ENCODE measurements at places on chromosomes 5 and 9.
A peak's percentile ranks its signal among the peaks of the same experiment; 100 is the strongest.

GRCh38 chr5:152456815-152457443 lies 51.9 kb upstream of the NMUR2 start:
- no peak for DNase-seq

GRCh38 chr9:122379340-122379739 lies 8.5 kb downstream of the PTGS1 start:
- no peak for DNase-seq

GRCh38 chr5:91707521-91707841 lies 324.4 kb upstream of the ARRDC3 start:
- no peak for DNase-seq

GRCh38 chr5:151413800-151414199 lies 33.6 kb upstream of the SLC36A1 start:
- DNase-seq = no peak

DNA sequence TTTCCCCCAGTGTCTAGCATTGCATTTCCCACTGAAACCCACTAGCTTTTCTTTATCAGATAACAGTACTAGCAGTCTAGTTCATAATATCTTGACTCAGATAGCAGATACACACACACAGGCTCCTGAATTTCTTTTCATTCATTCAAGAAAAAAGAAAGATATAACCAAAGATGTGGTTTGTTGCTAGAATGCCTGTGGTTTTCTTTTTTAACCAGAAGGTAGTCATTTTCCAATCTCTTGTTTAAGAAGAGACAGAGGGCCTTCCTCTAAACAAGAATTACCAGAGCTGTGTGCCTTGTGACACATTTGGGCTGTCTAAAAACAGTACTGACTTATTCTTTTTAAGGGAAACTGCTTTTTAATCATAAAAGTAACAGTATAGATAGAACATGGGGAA lies 167.3 kb downstream of the PJA2 start:
- DNase-seq = no peak

GRCh38 chr5:134026521-134027287 lies 21.9 kb upstream of the VDAC1 start:
- DNase-seq = peak; percentile 69

GRCh38 chr5:107487056-107487542 lies 183.6 kb downstream of the EFNA5 start:
- DNase-seq = peak; percentile 79

- DNase-seq = no peak
Measured at GRCh38 chr5:52523701-52524100, 264.0 kb upstream of the ITGA1 start.

- DNase-seq = no peak
Measured at GRCh38 chr5:135750506-135750905, 84.0 kb upstream of the SLC25A48 start.

DNA sequence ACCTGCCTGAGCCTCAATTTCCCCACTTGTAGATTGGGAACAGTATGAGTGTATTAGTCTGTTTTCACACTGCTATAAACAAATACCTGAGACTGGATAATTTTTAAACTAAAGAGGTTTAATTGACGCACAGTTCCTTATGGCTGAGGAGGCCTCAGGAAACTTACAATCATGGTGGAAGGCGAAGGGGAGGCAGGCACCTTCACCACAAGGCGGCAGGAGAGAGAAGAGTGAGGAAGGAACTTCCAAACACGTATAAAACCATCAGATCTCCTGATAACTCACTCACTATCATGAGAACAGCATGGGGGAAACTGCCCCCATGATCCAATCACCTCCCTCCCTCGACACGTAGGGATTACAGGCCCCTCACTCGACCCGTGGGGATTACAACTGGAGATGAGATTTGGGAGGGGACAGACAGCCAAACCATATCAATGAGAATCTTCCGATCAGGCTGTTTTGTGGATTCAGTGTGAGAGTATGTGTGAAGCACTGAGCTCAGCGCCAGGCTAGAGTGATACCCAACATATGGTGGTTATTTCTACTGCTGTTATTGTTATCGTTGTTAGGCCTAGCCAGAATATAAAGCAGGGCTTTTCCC lies 14.6 kb upstream of the LMX1B start:
- no peak for DNase-seq

DNA sequence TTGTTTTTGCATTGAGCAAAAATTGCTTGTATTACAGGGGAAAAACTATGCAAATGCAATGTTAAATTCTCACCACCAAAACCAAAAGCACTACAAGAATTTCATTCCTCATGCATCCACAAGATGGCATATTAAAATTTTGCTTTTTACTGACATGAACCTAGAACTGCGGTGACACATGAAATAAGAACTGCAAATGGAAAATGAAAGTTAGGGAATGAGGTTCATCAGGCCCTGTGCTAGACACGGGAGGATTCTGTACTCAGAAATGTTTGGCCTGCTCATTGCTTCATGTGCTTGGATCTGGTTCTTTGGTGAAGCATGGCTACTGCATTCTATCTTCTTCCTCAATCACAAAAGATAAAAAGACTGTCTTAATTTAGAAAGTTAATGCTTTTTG lies 9.1 kb upstream of the RFK start:
- DNase-seq = peak; percentile 92

GRCh38 chr9:137534256-137535119 lies 15.7 kb downstream of the PNPLA7 start:
- peak; percentile 75 for DNase-seq

GRCh38 chr5:59275510-59276324 lies 617.8 kb downstream of the PDE4D start:
- DNase-seq = peak; percentile 57

- DNase-seq = no peak
Measured at GRCh38 chr5:24325306-24325832, 319.4 kb downstream of the CDH10 start.

DNA sequence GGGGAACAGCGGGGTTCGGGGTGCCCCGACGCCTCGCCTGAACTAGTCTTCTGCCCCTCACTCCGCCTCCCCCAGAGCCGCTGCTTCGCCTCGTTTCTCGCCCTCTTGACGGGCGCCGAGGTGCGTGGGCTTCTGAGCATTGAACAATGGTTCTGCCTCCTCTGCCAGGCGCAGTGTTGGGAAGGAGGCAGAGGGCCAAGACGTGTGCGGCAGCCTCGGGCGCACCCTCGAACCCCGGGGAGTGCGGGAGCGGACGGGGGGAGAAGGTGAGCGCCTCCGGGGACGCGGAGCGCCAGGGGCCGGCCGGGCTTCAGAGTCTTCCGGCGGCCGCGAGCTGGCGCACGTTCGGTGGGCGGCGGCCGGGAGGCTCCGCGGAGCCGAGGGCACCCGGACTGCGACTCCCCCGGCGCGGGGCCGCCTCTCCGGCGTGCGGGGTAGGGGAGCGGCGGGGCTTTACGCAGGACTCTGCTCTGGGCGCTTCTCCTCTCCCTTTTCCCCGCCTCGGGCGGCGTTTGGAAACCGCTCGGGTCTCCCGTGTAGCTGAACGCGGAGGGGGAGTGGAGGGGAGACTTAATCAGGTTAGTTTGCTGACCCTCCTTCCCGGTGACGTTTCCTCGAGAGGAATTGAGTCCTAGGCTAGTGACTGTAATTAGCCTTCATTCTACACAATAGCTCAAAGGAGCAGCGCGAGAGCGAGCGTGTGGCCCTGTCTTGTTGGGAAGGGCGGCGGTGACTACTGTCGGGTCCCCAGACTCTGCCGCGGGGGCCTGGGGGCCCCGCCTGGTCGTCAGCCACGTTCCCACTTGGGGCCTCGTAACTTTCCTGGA lies 1.1 kb downstream of the VLDLR start:
- DNase-seq = peak; percentile 22

- DNase-seq = no peak
Measured at GRCh38 chr5:160159991-160160792, 40.9 kb upstream of the PWWP2A start.

DNA sequence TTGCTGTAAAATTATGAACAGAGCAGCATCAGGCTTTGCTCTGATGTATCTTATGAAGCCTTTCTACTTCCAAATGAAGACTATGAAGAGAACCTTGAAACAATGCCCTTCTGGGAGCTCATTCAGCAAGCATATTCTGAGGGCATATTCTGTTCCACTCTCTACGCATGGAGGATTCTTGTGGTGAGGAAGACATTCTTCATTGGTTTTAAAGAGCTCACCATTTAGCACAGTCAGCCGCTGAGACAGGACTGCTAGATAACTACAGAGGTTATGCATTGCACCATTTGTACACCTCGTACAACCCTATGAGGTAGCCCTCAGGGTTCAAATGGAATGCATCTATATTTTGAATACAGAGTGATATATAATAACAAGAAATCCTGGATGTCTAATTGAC lies 61.0 kb downstream of the INVS start:
- DNase-seq = no peak

GRCh38 chr5:72234265-72234700 lies 85.8 kb downstream of the MRPS27 start:
- peak; percentile 82 for DNase-seq

DNA sequence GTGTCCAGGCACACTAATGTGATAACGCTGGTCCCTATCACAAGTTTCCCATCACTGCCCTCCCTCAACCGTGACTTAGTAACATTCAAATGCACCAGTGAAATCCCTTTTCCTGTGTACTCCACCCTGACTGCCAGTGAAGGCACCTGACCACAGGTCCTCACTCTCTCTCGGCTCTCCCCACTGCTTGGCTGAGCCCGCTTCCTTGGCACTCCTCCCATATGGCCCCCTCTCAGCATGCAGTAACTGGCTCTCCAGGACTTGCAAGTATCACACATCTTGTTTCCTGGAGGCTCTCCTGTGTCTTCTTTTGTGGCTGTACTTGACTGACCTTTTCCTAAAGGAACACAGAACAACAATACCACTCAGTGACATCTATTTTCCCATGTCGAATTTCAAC lies 292.0 kb upstream of the ZNF608 start:
- no peak for DNase-seq

GRCh38 chr5:135670588-135670987 lies 91.8 kb upstream of the CXCL14 start:
- DNase-seq = no peak

- DNase-seq = no peak
Measured at GRCh38 chr9:134128727-134129679, 6.9 kb upstream of the WDR5 start.

DNA sequence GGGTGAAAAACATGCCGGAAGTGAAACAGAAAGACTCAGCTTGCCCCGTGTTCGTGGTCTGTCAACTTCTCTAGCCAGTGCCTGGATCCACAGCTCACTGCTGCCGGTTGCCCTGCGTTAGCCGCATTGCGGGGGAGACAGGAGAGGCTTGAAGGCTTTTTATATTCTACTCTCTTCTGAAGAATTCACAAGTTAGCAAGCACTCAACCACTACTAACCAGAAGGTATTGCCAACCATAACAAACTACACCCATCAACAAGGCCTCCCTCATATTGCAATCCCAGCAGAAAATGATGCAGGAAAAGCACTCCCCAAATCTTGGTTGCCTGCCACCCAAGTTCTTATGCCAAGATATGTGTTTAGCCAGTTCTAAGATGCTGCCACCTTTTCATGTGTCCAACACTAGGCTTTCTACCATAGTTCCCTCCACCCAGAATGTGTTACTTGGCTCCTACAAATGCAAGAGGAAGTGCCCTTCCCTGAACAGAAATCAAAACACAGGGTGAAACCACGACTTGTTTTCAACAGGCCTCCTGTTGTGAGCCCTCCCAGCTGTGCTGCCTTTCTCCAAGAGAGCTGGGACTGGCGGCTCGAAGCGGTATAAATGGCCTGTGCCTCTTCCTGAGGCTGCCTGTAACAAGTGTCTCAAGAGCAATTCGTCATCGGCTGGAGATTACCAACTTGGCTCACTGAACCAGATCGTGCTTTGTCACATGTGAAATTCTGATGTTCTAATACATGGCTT lies 129.0 kb downstream of the SNX18 start:
- DNase-seq = peak; percentile 90

GRCh38 chr5:139605887-139606286 lies 42.3 kb upstream of the CXXC5 start:
- DNase-seq = no peak

- DNase-seq = peak; percentile 57
Measured at GRCh38 chr9:105694848-105695581, 674 bp downstream of the TMEM38B start.

- peak; percentile 1 for DNase-seq
Measured at GRCh38 chr9:1869843-1870242, 145.3 kb upstream of the SMARCA2 start.

- DNase-seq = no peak
Measured at GRCh38 chr9:113653746-113654604, 190.4 kb downstream of the RGS3 start.

- DNase-seq = peak; percentile 68
Measured at GRCh38 chr9:95092262-95093072, 225.0 kb downstream of the FANCC start.

- DNase-seq = peak; percentile 78
Measured at GRCh38 chr9:97557606-97558095, 56.2 kb downstream of the TMOD1 start.

DNA sequence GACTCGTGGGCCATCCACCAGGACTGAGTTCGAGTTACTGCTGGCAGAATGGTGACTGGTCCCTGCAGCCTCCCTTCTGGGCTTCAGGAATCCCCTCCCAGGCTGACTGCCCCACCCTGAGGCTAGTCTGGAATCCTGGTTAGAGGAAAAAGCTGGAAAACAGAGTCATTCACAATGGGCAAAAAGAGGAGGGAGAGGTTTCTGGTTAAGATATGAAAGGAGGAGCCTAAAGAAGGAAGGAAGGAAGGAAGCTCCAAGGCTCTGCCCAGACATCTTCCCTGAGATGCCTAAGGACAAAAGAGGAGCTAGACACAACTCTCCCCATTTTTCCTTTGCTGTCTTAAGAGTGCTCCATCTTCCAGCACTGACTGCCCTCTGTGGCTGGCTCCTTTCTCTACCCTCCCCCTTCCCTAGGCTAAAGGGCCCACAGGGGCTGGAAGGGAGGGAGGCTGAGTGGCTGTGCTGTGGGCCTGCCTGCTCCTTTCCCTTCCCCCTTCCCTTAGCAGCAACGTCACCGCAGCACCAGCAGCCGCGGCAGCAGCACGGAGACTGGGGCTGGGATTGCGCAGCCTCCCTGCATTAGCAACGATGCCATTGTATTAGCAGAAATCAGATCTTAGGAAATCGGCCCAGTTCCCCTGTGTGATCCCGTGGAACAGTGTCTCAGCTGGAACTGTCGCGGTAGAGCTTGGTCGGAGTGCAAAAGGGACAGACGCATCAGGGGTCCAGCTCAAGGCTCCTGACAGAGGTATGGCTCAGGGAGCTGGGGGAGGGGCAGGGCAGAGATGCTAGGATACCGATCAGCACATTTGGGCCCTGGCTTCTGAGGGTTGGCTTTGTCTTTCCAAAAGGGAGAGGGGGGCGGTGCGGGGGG lies 48.7 kb downstream of the RUSC2 start:
- DNase-seq = peak; percentile 88

- peak; percentile 72 for DNase-seq
Measured at GRCh38 chr5:177447611-177448243, 1.1 kb downstream of the PRR7 start.

DNA sequence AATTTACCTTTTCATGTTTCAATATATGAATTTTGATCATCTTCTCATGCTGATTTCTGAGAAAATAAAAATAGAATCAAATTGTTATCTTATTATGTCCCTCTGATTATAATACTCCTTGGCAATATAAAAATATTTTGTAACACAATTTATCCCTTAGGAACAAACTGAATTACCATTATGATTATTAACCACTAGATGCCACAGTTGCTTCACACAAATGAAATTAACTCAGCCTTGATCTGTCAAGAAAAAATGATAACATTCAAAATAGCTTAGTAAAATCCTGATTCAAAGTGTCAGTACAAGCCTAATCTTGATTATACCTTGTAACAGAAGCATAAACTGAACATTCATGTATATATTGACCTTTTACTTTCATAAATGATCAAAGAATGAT lies 4.8 kb upstream of the CHSY3 start:
- peak; percentile 61 for DNase-seq
